Cortex of kidney (tissue), 1 donor: ENCODE measurements at places on chromosomes 7 and 10.

DNA sequence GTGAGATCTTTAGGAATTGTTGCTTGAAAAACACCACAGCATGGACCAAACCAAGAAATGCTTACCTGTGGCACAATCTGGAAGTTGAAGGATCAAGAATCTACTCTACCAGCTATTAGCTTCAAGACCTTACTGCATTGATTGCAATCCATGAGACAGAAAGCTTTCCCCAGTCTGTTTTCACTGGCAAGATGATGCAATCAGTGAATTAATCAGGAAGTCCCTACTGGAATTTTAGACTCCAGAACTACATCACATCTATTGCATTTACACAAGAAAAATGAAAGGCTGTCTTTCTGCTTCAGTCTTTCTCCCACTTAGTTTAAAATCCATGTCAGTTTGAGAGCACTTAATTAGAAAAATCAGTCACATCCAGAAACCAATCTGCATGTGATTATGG, 191.7 kb downstream of the TFEC start:
- no peak for DNase-seq

GRCh38 chr10:117005026-117005526, at the start of gene SHTN1:
Gene SHTN1 (minus strand): TSS chr10:117005187. CDS start chr10:117005079, 108 bp downstream.
- DNase-seq, result no peak

GRCh38 chr7:128732521-128733277, 6.5 kb upstream of the CALU start:
- no peak for DNase-seq

GRCh38 chr10:10545771-10546170, 471.9 kb upstream of the CELF2 start:
- DNase-seq, result no peak
